Amniotic stem cell (primary cell): ENCODE measurements at places on chromosomes 13 and 19.

DNA sequence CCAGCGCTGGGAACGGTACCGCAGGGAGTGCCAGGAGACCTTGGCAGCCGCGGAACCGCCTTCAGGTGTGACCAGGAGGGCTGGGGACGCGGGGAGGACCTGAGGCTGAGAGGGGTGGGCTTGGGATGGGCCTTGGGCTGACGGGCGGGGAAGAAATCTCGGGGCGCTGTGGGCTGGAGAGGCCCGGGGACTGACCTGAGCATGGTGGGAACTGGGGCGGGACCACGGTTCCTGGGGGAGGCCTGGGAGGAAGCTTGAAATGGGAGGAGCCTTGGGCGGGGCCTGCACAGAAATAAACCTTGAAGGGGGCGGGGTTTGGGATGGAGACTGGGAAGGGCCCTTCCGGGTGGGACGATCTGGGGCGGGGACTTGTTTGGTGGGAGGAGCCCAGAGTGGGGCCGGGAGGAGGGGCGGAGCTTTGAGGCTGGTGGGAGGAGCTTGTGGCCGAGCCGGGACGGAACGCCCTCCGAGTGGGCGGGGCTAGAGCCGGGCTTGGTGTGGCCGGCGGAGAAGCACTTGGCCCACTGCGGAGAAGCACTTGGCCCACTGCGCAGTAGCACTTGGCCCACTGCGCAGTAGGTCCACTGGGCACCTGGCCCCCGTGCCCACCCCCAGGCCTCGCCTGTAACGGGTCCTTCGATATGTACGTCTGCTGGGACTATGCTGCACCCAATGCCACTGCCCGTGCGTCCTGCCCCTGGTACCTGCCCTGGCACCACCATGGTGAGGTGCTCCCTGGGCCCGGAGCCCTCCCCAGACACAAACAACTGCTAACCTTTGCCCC is 2.8 kb downstream of the GIPR start:
- DNase-seq: peak; percentile 49

DNA sequence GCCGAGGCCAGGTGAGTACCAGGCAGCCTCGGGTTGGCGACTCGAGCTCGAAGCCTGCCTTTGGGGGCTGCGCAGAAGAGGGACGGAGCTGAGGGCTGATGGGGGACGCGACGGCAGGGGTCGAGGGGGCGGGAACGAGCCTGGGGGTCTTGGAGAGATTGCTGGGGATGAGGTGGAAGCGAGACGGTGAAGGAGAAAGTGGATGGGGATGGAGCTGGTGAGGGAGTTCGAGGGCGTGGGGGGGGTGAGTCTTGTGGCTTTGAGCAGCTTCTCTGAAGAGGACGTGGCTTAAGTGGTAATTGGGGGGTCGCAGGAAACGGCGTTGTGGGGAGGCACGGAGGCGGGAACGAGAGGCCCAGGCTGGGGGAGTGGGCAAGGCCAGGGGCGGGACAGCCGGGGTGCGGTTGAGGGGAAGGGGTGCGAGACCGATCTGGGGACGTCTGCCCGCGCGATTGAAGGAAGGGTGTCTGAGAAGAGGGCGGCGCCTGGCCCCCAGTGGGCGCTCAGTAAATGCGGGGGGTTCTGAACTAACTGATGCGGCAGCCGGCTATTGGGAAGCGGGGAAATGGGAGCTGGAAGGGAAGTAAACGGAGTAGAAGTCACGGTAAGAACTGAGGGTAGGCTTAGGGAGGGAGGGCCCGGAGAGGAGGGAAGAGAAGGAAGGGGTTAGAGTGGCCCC is 426 bp downstream of the MYO9B start:
- peak; percentile 16 for DNase-seq

DNA sequence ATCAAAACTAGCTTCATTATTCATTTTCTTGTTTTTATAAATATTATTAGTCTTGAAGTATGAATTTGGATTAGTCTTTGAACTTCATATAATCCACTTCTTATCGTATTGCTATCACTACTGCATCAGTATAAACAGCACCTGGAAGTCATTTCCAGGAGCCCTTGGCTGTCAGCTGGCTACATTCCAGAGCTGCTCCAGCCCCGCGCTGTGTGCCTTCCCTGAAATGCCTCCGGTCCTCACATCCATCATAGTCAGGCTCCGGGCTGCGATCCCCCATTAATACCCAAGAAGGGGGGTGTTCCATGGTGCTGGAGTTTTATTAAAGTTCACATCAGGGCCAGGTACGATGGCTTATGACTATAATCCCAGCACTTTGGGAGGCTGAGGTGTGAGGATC is 124.3 kb upstream of the GJB6 start:
- DNase-seq: no peak

- no peak for DNase-seq
Measured at GRCh38 chr19:22331521-22331920, 45.3 kb downstream of the ZNF729 start.

GRCh38 chr19:13401388-13401787 is 104.9 kb downstream of the CACNA1A start:
- no peak for DNase-seq
